ENCODE measurements at places on chromosomes 12 and 14.

DNA sequence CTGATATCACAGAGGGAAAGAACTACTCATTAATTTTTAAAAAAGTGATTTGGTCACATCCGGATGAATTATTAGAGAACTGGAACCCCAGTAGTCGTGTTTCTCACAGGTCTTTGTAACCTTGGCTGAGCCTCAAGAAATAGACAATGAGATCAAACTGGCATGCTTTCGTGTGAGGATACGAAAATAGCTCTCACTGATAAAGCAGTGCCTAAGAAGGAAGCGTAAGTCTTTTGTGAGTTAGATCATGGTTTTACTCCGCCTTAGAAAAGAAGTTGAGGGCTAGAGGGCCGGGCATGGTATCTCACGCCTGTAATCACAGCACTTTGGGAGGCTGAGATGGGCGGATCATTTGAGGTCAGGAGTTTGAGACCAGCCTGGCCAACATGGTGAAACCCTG, 33.8 kb upstream of the GALNT16 start:
- DNase-seq = no peak

DNA sequence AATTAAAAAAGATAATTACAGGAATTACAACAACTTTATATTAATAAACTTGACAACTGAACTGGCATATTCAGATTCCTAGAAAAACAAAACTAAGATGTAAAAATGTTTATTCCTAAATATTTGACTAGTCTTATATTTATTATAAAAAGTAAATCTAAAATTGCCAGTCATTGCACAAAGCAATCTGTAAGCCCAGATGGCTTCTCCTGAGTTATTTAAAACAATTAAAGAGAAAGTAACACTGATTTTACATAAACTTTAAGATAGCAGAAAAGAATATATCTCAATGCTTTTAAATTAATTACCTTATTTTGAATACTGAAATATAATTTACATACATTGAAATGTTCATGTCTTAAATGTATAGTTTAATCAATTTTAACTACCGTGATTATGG, 434.1 kb upstream of the RPL10L start:
- no peak for DNase-seq

GRCh38 chr14:88454886-88455285, 69.4 kb downstream of the SPATA7 start:
- DNase-seq = no peak

DNA sequence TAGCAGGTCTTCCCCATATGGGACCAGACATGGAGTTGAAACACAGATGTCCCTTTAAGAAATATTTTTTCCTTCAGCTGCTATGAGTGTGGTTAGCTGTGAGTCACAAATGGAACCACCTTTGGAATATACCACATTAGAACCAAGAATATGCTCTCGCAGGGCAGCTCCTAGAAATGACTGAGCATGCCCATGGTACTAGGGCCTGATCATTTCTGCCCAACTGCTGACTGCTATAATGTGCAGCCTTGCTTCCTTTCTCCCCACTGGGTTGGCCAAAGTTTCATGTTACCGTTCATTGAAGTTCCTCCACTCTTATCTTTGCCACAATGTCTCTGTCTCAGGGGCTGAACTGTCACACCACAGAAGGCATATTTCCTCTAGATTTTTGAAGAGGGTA, 1074.6 kb downstream of the FLRT2 start:
- no peak for DNase-seq

GRCh38 chr12:64323476-64324225, 66.9 kb downstream of the C12orf56 start:
- no peak for DNase-seq

GRCh38 chr12:95205685-95206084, 11.6 kb downstream of the FGD6 start:
- no peak for DNase-seq
